ENCODE measurements at places on chromosomes 7 and 10.

GRCh38 chr7:8639668-8640067 is 206.3 kb downstream of the NXPH1 start:
- DNase-seq, result no peak

- no peak for DNase-seq
Measured at GRCh38 chr7:133931053-133931452, 196.1 kb upstream of the LRGUK start.

DNA sequence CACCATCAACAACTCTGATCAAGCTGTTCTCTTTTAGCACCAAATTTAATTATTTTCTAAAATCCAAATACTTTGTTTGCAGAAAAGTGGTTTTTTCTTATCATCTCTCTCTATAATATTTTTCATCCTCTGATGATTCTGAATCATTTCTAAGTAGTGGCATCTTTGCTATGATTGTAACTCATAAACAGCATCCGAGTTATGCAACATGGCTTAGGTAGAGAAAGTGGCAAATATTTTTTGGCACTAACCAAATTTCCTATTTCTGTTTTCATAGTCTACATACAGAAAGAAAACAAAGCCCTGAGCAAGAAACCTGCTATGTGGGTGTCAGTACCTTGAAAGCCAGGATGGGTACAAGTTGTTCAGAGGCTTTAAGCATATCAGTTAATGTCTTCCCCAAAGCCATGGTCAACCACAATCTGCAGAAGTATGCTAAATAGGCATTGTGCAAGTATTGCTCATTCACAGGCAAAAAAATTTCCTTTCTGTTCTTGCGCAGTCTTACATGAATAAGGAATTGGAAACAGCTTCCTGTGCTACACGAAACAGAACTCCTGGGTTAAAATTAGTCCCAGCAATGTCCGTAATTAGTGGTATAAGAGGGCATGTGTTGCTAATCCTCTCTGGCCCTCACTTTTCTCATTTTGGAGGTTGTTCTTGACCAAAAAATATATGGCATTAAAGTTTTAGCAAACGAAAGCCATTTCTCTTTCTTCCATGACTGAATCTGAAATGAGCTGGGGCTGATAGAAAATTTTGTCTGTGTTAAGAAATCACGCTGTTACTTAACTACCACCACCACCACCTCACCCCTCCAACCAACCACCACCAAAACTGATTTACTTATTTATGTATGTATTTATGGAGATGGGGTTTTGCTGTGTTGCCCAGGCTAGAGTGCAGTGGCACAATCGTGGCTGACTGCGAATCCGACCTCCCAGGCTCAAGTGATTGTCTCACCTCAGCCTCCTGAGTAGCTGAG is 325.6 kb upstream of the MAGI2 start:
- DNase-seq, result no peak

- DNase-seq, result peak; percentile 6
Measured at GRCh38 chr7:158110661-158111048, 477.0 kb downstream of the PTPRN2 start.

DNA sequence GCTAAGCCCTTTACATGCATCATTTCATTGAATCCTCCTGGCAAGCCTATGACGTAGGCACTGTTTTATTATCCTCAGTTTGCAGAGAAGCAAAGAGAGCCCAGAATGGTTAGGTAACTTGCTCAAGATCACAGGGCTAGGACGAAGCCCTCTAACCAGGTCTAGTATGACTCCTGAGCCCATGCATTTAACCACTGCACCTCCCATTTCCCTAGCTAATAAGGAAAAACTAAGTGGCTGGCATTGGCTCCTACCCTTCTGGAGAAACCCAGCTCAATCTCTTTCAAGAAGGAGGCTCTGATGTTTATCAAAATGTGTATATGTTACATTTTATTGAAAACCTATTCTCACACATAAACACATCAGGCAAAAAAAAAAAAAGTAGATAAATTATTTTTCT is 19.8 kb downstream of the MYOF start:
- DNase-seq, result no peak

DNA sequence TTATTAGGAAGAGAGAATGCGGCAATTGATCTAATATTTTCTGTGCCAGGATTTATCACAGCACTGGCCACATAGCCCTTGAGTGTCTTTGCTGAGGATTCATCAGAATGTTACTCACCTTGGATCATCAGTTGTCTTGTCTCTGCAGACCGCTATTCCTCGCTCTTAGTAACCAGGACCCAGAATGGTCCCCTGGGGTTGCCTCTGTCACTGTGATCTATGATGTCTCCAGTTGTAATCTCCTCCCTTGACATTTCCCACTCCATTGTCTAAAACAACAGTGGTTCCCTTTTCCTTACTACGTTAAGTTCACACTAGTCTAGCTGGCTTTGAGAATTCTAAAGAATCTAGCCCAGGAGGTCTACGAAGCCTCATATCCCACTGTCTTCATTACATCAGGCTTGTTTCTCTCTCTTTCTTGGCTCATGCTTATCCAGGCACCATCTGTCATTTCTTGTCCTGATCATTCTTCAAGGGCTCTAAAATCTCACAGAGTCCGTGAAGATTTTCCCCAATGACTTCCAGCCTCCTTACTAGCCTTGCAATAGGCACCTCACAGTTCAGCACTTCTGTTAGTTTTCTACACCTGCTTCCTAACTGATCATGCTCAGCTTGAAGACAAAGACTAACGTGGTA is 125.8 kb downstream of the CUBN start:
- DNase-seq, result no peak

GRCh38 chr10:59279476-59279875 is 82.9 kb downstream of the FAM13C start:
- DNase-seq, result no peak

- peak; percentile 75 for DNase-seq
Measured at GRCh38 chr10:102419269-102420180, 940 bp upstream of the PSD start.

Data from D341Med (cell line).